BJ (cell line): ENCODE measurements at places on chromosomes 2 and 18.

DNA sequence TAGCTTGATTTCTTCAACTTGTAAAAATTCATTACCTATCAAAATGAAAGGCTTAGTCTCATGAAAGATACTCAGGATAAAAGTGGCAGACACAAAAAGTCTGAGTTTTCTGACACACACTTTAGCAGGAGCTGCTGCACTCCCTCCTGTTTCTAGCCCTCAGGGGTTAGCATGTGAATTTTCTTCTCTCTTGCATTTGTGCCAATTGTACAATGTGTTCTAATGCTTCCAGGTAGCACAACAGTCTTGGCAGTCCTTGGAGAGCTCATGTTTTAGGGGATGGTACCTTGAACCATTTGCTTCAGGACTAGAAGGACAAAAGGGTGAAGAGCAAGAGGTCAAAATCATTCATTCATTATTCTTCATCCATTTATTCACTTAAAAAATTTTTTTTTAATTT lies 316.8 kb downstream of the AFF3 start:
- no peak for DNase-seq

DNA sequence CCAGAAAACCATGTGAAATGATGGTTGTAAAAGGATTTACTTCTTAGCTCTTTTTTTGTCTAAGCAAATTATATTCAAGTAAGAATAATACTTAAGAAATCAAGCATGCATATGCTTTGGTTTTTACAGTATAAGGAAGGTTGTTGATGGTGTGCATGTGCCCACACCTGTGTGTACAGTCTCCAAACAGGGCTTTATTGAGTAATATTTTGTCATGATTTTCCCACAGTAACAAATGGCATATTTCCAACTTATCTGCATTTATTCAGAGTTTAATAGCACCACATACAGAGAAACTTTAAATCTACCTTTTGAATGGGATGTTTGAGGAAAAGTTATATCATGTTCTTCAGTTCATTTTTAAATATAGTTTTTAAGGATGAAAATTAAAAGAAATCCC lies 76.5 kb upstream of the DSG1 start:
- DNase-seq = no peak

GRCh38 chr18:21638822-21639221 lies 26.7 kb downstream of the SNRPD1 start:
- DNase-seq = no peak

DNA sequence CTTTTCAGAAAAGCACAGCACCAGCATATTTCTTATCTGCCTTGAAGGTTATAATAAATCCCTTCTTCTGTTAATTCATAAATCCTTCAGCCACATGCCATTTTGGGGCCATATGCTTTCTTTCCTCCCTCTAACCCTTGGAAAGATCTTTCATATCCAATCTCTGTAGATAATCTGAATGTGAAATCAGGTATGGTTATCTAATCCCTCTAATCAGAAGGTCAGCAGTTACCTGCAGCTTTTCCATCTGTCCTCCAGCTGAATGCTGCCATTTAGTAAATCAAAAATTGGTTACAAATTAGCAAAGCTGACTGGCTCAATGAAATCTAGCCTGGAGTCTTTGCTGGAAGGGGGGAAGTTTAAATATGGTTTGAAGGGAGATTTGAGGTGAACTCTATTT lies 230.5 kb downstream of the PIK3C3 start:
- DNase-seq = no peak

DNA sequence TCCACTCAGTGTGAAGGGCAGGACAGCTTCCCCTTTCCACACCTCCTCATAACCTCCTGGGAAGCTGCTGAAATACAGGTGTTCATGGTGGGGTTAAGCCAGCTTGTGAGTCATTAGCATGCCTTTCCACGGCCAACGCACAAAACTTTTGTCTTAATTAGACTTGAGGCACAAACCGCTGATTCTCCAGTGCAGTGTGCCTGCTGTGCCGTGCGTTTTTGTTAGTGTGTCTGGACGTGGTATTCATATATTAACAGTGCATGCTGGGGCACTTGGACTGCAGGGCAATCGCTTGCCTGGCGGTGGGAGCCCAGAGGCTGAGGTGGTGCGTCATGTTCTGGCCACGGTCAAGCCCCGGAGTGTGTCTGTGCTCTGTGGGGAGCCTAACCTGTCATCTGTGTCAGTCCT lies 156.2 kb downstream of the SH3RF3 start:
- DNase-seq = peak; percentile 8

DNA sequence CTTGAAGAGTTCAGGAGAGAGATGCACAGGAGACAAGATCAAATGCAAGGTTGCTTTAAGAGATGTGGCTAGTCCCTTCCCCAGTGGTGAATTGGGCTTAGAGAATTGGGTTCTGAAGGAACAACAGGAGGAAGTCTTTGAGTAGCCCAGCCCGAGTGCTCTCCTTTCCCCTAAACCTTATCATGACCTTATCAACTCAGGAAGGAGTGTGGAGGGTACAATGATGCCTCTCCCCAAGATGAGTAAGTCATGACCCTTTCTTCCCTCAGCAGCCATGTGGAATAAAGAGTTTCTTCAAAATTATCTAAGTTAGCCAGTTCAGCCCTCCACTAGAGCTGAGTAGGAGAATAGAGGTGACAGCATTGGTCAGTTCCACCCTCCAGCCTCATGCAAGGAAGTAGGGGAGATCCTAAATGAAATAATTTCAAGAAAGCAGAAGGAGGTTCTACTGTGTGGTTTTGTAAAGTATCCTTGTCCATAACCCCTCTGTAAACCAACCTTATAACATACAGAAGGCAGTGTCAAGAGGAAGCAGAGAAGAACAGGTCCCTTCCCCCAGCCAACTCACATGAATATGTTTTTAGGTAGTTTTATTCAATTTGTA lies 88.4 kb downstream of the ARHGAP15 start:
- no peak for DNase-seq

DNA sequence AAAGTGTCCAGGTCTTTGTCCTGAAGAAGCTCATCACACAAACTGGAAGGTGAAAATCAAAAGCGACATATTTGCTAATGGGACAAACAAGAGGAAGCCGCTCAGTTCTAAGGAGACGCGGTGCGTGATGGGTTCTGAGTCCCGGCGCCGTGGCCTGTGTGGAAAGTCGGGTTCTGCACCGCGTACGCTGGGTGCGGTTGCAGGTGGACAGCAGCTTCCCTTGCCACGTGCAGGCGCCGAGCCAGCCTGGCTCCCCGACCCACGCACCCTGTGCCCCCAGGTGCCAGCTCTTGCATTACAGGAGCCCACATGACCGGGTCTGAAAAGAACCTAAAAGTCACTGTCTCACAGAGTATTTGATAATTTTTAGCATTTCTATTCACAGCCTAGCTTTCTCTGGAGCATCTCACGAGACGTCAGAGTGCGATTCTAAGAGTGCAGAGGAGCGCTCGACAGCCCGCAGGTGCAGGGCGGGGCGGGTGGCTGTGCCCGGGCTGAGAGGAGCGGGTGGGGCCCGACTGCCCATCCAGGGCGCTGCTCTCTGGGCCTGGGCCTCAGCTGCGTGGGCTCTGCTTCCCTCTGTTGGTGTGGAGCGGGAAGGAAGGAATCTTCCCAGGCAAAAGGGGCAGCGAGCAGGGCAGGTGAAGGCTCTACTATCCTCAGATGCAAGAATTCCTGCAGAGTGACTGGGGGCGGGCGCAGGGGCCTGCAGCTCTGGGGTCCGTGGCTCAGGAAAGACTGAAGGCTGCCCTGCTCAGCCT lies 39.4 kb downstream of the MYT1L start:
- DNase-seq = no peak

GRCh38 chr2:26399771-26400376 lies 1.8 kb upstream of the DRC1 start:
- no peak for DNase-seq

DNA sequence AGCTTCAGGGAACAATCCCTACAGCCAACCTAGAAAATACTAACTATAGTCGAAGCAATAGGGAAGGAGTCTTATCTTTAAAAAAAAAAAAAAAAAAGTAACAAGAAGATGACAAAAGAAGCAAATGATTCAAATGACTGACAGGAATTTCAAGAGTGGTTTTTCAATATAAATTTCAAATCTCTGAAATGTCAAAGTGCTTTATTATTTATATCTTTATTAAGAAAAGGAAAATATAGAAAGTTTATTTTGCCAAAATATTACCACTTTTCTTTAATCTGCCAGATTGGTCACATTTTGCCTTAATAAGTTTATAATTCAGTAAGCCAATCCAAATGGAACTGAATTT lies 63.5 kb upstream of the HNRNPA3 start:
- no peak for DNase-seq

DNA sequence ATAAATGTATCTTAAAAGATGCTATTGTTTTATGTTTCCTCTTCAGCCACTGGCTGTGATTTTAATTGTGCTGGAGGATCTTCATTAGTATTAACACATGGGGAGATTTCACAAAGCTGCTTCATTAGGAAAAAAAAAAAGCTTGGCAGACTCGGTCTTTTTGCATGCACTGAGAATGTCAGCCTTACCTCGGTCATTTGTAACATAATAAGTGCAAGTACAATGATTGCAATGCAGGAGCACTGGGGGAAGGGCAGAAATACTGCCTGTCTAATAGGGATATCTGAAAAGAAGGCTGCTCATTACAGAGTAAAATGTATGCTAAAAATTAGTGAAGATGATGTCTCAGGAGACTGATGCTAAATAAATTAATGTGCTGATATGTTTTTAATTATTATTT lies 1.3 kb upstream of the BAZ2B start:
- no peak for DNase-seq

DNA sequence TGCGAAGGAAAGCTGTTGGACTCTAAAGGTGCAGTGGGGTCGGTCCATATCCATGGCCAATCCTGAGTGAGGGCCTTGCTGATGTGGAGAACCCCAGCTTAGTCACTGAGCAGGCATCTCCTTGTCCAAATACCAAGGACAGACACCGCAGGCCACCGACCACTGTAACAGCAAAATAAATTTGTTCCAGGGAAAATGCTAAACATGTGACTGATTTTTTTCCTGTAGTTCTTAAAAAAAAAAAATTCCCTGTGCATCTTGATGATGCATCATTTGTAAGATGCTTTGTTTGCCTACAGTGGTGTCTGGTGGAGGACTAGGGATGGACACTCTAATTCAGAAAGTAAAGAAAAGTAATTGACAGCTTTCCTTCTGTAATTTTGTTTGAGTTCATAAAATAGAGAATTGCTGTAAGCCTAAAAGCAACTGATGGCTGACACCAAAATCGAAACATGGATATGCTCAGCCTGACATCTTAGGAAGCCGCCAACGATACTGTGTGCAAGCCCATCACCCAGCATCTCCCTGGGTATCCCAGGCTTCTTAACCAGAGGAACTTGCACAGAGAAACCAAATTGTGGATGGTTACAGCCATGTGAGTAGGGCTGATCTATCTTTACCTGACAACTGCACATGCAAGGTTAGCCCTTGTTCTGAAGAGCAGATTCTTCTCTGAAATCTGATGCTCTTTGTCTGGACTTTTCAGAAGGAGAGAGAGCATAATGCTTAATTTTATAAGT lies 188.6 kb downstream of the ARL4C start:
- DNase-seq = no peak

DNA sequence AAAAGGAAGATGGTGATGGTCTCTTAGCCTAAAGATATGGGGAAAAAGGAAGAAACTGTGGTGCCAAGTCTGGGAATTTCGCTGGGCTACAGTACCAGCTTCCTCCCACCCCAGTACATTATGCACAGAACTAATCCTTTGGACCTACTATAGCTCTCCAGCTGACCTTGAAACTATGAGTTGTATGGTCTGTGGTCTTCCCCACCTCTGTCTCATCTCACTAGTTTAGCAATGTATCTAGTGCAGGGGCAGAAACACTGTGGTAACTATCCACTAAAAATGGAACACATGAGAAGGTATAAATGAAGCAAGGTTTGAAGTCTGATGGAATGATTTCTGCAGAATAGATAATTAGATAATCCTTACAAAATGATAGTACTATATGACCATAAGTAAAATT lies 190.4 kb upstream of the CCDC150 start:
- no peak for DNase-seq

GRCh38 chr2:10784719-10785118 lies 27.9 kb downstream of the PDIA6 start:
- no peak for DNase-seq

GRCh38 chr18:64099244-64099643 lies 49.6 kb downstream of the LINC00305 start:
- no peak for DNase-seq

DNA sequence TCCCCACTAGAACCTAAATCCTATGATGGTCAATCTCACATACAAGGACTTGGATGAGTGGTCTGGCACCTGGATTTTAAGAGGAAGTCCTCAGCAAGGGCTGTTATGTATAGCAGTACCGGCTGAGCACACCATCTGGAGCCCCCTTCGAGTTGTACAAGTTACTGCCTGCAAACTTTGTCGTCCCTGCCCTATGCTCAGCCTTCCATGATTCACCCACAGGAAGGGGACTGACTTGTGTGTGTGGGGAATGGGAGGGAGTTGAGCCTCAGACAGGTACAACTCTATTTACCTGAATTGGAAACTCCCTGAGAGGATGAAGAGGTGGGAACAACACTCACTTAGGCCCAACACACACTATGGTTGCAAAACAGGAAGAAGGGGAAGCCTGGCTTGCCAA lies 186.6 kb downstream of the MYO5B start:
- no peak for DNase-seq

DNA sequence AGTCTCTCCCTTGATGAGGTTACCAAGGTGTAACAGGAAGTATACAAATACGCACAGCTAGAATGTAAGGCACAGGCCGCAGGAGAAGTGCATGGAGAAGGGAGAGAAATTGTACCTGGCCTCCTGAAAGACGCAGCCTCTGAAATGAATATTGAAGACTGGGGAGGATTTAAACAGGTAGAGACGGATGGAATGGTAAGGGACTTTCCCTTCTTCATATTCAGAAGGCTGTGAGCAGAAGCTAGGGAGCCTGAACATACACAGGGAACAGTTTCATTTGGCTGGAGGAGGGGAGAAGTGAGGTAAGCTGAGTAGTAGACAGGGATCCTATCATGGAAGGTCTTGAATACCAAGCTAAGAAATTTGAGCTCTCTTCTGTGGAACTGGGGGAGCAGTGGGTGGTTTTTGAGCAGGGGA lies 112.7 kb downstream of the ANKRD44 start:
- no peak for DNase-seq

- peak; percentile 62 for DNase-seq
Observed at GRCh38 chr2:25078170-25079049, 36.5 kb downstream of the EFR3B start.
